ENCODE measurements at places on chromosomes 6 and 20. TPM values are rescaled to one million over a fixed set of nuclear protein-coding genes. Genes with fewer than 3 reads are reported as not detected.

The MUCL3 gene
- 0.18 TPM for total RNA-seq

DNA sequence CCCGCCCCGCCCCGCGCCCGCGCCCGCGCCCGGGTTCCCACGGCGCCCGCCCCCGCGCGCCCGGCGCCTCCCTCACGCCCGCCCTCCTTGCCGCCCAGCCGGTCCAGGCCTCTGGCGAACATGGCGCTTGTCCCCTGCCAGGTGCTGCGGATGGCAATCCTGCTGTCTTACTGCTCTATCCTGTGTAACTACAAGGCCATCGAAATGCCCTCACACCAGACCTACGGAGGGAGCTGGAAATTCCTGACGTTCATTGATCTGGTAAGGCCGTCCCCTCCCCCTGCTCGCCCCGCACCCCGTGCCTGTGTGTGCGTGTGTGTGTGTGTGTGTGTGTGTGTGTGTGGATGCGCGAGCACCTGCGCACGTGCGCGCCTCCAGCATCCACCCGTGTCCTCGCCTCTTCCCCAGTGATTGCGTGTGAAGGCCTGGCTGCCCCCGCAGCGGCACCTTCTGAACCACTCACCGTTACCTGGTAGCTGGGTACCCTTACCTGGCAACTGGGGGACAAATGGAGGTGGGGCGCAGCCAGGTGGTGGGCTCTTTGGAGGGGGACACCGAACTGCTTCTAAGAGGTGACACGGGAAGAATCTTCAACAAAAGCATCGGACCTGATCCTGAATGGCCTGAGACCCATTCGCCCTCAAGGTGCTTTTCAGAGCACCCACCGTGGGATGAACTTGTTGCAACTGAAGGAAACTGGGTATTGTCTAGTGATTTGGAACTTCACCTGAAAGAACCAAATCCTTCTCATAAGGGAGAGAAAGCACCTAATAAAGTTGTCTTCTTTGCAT, at the start of gene AIG1:
AIG1 (plus strand) TSS at position 84 of the 791 bp plus-strand sequence; CDS start at position 121, 37 bp downstream.
- DNase-seq: peak; percentile 82

GRCh38 chr20:4962241-4962855, 39.0 kb downstream of the SLC23A2 start:
- no peak for DNase-seq

The TOX2 gene
- total RNA-seq: 2.1 TPM

DNA sequence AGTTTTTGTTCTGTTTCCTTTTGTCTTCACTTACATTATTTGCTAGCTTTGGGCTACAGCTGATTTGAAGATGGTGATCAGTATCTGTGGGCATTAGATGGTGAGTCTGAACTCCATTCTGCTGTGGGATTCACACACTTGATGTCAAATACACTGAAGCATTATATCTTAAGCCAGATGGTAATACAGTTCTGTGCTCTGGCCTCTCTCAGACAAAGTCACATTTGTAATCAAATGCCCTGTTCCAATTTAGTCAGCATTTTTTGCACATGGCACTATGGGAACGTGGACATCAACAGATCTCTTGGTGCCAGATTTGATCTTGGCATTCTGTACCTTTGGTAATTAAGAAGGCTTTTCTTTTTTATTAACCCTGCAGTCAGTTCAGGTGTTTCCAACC, 56.0 kb downstream of the SASH1 start:
- no peak for DNase-seq

DNA sequence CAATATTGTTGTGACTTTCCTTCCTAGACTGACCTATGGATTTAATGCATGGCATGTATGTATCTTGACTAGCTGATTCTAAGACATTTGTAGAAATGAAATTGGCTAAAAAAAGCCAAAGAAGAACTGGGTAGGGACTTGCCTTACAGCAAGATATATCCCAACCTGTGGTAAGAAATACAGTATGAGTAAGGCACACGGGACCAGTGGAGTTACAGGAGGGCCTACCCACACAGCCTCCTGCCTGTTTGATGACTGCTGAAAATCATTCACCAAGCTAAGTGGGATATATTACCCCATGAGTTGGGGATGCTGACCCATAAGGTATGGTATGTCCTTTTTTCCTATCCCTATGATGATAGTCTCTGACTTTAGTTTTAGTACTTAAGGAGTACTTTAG, 112.2 kb downstream of the INSM1 start:
- no peak for DNase-seq

The CST2 gene
- total RNA-seq: not detected

The EPPIN gene
- not detected for total RNA-seq

The SAMD5 gene
- total RNA-seq: 4.5 TPM

The NMBR gene
- total RNA-seq: 0.45 TPM

DNA sequence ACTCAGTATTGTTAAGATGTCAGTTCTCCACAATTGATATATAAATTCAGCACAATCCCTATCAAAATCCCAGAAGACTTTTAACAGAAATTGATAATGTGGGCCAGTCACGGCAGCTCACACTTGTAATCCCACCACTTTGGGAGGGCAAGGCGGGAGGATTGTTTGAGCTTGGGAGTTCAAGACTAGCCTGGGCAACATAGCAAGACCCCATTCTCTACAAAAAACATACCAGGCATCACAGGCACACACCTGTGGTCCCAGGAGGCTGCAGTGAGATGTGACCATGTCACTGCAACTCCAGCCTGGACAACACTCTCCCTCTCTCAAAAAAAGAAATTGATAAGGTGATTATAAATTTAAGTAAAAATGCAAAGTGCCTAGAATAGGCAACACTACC, 90.9 kb downstream of the PDSS2 start:
- DNase-seq: no peak

GRCh38 chr20:49540687-49541435, 27.1 kb downstream of the PTGIS start:
- DNase-seq: no peak

The FAXC gene
- total RNA-seq: 0.49 TPM

The CD40 gene
- 25.1 TPM for total RNA-seq

The PKIB gene
- 2.2 TPM for total RNA-seq

- DNase-seq: no peak
Measured at GRCh38 chr6:11222385-11223277, 9.8 kb downstream of the NEDD9 start.

The SLC17A3 gene
- total RNA-seq: not detected

The GSTA1 gene
- 0.49 TPM for total RNA-seq

The HLA-DRB1 gene
- 82.1 TPM for total RNA-seq

DNA sequence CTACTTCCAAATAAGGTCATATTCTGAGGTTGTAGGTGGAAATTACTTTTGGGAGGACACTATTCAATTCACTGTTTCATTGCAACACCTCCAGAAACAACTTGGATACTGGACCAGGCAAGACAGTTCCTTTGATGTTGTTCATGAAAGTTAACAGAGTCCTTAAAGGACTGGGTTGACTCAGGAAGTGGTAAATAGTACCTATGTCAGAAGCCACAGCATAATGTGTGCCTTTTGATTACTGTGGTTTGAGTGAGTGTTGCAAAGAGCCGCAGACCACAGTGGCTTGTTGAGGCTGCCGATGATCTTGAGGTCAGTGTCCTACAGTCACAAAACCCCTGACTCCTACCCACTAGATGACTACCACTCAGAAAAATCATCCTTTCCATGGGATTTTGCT, 10.9 kb downstream of the IL20RA start:
- no peak for DNase-seq

The HLA-A gene
- total RNA-seq: 405 TPM

The ZSWIM1 gene
- 8.1 TPM for total RNA-seq

- no peak for DNase-seq
Measured at GRCh38 chr6:7169296-7169721, 61.5 kb downstream of the RREB1 start.

The SIRPD gene
- total RNA-seq: not detected

- peak; percentile 71 for DNase-seq
Measured at GRCh38 chr6:32854376-32855178, 585 bp downstream of the PSMB9 start.

GRCh38 chr6:16849280-16849987, 88.2 kb upstream of the ATXN1 start:
- no peak for DNase-seq

GRCh38 chr6:13285705-13286104, 42.6 kb downstream of the TBC1D7 start:
- DNase-seq: no peak

All from sciatic nerve (tissue), 2 donors.